ENCODE measurements at places on chromosomes 4 and X. TPM values are rescaled to one million over a fixed set of nuclear protein-coding genes. Genes with fewer than 3 reads are reported as not detected.

- no peak for DNase-seq
These were observed 78.1 kb upstream of the GPM6B start for GRCh38 chrX:13894888-13895565.

DNA sequence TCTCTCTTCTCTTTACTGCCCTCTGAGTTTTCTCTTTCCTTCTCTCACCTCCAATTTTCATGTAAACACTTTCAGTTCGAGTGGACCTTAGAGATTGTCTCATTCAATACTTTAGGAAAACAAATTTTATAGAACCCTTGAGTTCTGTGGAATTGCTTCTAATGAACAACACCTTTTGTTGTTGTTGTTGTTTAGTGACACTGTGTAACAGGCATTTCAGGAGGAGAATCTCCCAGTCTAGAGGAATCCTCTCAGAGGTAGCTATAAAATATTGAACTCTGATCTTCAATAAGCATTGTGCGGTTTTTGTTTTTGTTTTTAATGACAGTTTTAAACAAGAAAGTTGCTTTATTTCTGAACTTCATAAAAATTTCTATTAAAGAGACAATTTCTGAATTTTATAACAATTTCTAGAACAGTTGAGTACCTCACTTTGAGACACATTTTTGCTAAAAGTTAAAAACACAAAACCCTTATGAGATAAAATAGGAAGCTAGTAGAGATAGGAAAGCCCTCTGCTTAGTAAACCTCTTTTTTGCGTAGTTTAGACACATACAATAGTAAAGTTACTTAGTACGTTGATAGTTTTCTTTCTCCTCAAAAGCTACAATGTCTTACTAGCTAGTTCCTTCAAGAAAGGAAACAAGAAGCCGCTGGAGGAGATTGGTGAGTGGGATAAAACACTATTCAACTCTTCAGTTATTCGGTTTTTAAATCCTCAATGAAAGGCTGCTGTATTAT, 38.8 kb downstream of the CLCN3 start:
- DNase-seq = no peak

GRCh38 chr4:156169011-156169410, 215.3 kb upstream of the CTSO start:
- no peak for DNase-seq

Gene CCDC110
- total RNA-seq = not detected

Gene ZFP42
- total RNA-seq = not detected
